ENCODE measurements at places on chromosomes 13 and 19.

DNA sequence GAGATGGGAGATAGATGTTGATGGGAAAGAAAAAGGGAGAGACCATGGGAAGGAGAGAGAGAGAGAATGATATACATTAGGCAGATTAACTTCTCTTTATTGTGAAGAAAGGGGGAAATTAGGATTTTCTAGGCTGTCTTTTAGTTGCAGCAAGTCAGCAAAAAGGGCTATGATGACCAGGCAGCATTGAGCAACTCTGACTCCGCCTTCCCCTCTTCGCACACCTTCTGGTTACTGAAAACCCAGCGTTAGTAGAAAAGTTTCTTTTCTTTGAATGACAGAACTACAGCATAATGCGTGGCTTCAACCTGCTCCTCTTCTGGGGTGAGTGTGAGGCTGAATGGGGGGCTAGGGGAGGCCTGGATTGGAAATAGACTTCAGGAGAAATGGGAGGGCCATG is at the start of gene ADGRE1:
ADGRE1 (plus strand) TSS at position 264 of the 400 bp plus-strand sequence; CDS start at position 294, 30 bp downstream.
- no peak for DNase-seq

DNA sequence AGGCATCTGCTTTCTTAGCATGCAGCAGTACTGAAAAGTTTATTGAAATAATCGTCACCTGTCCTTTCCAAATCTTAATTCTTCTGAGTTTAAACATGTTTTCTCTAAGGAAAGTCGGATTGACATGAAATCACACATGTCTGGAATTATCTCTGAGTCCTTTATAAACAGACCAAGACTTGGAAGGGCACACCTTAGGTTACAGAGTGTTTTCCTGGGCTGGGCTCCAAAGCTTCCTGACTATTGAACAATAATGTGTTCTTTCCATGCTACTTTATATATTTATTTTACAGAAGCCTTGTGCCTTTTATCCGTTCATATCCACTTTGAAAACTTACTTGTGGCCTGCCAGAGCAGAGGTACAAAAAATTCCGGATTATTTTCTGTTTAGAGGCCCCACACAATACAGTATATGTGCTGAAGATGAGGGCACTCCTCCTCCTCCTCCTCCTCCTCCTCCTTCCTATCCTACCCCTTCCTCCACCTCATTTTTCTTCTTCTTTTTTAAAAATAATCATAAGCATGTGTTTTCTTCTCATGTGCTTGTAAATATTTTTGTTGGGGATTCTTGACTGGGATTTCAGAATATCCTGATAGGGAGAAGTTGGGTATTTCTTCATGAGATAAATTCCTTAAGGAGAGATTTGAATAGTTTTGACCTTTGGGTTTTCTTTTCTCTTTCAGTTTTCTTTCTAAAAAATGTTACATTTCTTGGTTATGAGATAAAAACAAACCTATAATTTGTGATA is 52.3 kb downstream of the LRCH1 start:
- DNase-seq, result no peak

DNA sequence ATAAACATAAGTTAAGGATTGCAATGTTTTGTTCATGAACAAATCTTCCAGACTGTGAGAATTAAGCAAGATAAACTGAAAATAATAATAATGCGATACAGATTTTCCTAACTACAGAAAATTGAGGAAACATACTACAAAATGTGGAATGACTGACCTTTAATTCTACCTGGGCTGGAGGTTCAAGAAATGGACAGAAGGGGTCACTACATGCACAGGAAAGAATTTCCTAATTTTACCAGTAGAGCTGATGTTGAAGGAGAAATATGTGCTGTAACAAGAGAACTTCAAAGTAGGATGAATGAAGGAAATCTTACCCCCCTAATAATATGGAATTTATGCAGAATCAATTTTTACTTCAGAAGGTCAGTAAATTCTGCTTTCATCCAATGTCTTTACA is 62.3 kb downstream of the ZNF627 start:
- DNase-seq, result no peak

DNA sequence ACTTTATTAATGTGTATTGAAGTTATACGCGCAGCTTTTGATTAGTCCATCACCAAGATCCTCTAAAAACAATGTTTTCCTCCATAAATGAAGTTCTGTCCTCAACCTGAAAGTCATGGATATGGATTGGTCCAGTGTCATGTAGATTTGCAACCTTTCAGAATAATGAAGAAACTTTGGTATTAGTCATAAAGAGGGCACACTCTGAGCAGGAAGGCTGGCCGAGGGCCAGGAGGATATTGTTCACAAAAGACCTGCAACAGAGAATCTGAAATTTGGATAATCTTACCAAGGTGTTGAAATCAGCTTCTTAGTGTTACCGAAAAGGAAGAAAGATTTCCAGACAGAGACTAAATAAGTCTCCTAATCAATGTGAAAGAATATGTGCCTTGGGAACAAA is 20.7 kb downstream of the CLDN10 start:
- no peak for DNase-seq

- no peak for DNase-seq
Observed at GRCh38 chr19:15623711-15624318, 8.8 kb downstream of the CYP4F8 start.

- DNase-seq, result no peak
Observed at GRCh38 chr13:32142956-32143375, 111.4 kb downstream of the FRY start.
